Stomach (tissue), 19 donors: ENCODE measurements at places on chromosomes 4 and X. TPM values are rescaled to one million over a fixed set of nuclear protein-coding genes. Genes with fewer than 3 reads are reported as not detected.
A peak's percentile ranks its signal among the peaks of the same experiment; 100 is the strongest.

The FDCSP gene
- total RNA-seq = not detected

GRCh38 chrX:134999469-134999868, 8.7 kb downstream of the SMIM10 start:
- no peak for DNase-seq

DNA sequence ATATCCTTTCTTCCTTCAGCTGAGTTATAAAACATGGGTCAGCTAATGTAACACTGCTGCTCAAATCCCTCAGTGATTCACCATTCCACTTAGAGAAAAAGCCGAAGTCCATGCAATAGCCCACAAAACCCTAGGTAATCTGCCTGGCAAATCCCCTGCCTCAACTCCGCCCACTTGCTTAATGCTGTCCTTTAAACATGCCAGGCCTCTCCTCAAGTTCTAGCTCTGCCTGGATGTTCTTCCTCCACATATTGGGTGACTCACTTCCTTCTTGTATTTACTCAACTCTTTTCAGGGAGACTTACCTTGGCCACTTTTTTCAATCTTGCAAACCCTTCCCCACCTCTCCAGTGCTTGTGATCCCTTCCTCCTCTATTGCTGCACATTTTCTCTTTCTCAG, 89.8 kb downstream of the EMCN start:
- DNase-seq = no peak

- no peak for DNase-seq
These were observed 179.6 kb downstream of the SHROOM3 start for GRCh38 chr4:76614589-76614988.

- no peak for DNase-seq
These were observed 21.4 kb downstream of the IL3RA start for GRCh38 chrX:1357993-1358392.

- no peak for DNase-seq
These were observed 922.6 kb upstream of the SLIT2 start for GRCh38 chr4:19329077-19329476.

GRCh38 chr4:184282251-184282713, 64.6 kb upstream of the ENPP6 start:
- peak; percentile 76 for DNase-seq

DNA sequence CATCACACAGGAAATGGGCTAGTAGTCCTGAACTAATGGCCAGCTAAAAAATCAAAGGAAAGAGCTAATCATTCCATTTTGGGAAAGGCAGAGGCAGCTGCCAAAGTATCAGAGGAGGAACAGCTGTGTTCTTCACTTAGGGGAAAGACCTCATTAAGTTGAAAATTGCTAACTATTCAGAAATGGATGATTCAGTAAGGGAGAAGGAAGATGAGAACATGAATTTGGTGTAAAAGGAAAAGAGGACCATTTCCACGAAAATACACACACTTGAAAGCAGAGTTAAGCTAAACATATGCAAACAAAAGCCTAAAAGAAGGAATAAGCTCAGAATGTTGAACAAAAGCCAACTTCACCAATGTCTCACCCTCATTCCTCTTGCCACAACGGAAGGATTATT, 90.4 kb downstream of the PCDH19 start:
- DNase-seq = no peak
